ENCODE measurements at places on chromosomes 7 and 10.
A peak's percentile ranks its signal among the peaks of the same experiment; 100 is the strongest.

- no peak for DNase-seq
Observed at GRCh38 chr10:76305930-76306615, 874.6 kb downstream of the LRMDA start.

DNA sequence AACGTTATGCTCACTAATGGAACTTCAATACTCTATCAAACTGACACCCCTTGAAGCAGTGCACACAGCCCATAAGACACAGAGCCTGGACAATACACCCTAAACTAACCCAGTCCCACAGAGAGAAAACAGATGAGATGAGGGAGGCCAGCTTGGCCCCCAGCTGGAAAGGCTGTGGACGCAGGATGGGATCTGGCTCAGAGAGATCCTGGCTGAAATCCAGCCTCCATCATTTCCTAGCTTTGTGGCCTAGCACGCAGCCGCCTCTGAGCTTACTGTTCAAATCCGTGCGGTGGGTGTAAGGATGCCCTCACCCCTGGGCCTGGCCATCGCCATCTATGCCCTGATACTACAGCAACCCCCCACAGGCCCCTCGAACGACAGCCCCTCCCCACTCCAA, 32.7 kb downstream of the SNX8 start:
- no peak for DNase-seq

GRCh38 chr10:3074145-3074665, 6.9 kb downstream of the PFKP start:
- no peak for DNase-seq

DNA sequence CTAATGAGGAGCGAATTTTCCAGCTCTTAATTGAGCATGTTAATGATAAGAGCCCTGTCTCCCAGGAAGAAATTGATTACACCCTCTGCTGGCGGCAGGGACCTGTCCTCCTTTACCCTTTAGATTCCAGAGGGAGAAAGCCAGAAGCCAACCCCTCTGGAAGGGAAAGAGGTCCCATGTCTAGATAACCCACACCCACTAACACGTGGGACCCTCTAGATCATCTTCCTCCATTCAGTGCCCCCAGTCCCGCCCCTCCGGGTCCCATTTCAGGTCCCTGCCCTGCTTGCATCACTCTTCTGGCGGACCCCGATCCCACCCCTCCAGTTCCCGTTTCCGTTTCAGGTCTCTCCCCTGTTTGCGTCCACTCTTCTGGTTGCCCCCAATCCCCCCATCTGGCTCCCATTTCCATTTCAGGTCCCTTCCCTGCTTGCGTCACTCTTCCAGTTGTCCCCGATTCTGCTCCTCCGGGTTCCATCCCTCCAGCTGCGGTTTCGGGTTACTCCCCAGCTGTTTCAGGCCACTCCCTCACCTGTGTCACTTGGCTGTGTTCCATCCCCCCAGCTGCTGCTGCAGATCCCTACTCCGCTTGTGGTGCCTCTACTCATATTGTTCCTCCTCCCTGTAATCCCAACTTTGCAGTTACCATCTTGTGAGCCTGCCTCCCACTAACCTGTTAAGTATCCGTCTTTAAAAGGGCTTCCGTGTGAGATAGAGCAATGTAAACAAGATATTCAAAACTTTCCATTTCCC, 202.4 kb downstream of the SH2D4B start:
- DNase-seq: no peak

DNA sequence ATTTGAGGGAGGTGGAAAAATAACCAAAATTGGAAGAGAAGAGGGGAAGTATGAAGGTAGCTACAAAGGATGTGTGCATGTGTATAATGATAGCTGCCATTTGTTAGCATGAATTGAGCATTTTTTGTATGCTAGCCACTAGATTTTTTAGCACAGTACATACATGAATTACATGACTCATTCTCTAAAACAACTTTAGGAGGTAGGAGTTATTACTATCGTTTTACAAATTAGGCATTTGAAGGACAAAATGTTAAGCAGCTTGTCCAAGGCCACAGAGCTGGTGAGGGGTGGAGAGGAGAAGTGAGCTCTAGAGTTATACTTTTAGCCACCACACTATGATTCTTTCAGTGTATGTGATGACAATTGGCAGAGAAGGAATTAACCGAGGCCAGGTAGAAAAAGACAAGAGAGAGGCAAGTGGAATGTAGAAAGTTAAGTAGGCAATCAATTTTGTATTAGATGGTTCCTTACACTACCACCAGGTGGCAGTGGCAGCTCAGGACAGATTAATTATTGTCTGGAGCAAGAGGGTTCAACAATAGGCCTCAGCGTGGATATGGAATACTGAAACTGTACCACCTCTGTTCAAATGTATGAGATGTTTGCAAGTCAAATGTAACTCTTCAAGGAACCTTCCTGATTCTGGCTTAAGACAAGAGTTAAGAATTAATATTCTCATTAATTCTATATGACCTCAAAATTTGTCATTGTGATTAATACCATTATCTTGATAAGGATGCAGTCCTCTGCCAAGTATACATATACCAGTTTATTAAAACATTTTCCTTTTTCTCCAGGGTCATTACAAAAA, 128.0 kb downstream of the MBL2 start:
- no peak for DNase-seq

DNA sequence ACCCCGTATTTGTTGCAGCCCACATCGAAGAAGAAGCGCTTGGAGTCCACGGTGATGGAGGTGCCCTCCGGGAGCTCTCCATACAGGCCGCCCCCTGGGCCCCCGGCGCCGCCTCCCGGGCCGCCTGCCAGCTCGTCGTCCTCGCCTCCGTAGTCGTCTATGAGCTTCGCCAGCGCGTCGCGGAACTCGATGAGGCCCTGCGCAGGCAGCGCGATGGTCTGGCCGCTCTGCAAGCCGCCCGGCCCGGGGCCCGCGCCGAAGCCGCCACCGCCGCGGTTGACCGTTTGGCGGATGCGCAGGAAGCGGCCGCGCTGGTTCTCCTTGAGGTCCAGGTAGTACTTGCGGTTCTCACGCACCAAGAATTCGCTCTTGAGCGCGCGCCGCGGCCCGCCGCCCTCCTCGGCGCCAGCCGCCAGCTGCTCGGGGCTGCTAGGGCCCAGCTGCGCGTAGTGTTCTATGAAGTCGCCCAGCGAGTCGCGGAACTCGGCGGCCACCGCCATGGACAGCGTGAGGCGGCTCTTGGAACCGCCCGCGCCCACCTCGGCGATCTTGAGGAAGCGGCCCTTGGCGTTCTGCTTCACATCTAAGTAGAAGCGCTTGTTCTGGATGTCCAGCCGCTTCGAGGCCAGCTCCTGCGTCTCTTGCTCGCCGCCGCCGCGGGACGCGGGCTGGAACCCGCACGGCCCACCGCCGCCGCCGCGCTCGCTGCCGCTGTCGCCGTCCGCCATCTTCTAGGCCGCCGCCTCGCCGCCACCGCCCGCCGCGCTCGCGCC, 523 bp downstream of the PURB start:
- DNase-seq: peak; percentile 33

GRCh38 chr7:68376131-68376661, 1222.1 kb upstream of the AUTS2 start:
- DNase-seq: no peak

- no peak for DNase-seq
Observed at GRCh38 chr10:70834441-70835151, 18.8 kb downstream of the SGPL1 start.

- no peak for DNase-seq
Observed at GRCh38 chr7:3168869-3169268, 125.2 kb upstream of the CARD11 start.

DNA sequence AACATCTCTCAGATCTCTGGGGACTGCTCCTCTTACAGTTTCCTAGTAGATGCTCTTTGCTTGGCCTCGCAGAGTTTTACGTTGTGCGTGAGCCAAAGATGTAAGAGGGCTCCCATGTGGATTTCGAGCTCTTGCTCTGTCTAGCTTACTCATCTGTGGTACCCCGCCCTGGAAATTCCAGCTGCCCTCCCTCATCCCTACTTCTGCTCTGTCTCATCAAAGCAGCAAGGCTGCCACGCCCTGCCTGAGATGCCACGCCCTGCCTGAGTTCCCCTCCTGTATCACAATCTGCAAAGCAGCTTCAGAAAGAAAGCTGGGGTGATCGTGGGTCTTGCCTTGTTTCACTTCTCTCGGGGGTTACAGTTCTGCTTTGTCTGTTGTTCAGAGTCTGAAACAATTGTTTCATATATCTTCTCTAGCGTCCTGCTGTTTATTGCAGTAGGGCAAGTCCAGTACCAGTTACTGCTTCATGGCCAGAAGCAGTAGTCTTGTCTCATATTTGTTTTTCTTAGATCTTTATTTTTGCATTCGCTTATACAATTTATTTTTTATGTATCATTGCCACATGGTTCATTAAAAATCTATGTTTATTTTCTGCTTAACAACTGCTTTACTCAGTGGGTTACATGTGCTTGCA, 36.1 kb upstream of the CCNY start:
- no peak for DNase-seq

DNA sequence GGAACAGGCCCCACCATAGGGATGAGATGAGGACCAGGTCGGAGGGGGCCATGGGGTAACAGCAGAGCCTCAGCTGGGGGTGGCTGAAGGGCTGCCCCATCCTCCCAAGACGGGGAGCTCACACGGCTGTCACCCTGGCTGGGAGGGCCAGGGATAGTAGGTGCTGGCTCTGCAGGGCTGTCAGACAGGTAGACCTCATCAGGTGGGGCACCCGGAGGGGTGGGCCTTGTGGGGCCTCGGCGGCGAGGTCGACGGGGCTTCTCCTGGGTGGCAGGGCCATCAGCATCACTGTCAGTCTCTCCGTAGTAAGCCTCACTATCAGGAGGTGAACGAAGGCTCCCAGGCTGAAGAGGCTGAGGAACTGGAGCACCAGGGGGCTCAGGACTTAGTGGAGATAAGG, 2.6 kb downstream of the SYNPO2L start:
- DNase-seq: no peak

DNA sequence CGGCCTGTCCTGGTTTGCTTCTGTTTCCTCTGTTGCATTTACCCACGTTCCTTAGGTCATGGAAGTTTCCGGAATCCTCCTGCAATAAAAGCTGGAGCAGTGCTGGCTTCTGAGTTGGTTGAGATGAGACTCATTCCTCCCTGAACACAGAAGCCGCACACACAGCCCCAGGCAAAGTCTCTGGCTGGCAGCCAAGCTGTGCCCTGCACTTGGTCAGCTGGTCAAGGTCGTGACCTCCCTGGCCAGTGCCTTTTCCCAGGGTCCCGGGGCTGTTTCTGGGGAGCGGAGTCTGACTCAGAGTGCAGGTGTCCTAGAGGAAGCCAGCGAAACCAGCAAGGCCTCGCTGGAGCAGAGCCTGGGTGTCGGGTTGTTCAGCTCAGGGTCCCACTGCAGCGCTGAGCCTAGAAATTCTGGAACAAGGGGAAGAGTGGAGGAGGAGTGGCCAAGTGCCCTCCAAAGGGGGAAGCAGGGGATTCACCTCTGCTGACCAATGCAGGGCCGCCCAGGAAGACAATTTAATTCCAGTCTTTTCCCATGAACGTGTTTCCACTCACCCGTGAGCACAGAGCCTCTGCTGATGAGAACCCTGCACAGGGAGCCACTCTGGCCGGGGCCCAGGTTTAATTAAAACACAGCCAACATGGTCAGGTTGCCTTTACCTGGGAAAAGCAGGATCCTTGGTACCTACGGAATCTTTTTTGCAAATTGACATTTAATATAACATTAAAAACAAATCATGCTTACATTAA, 245.5 kb upstream of the PPP2R2D start:
- no peak for DNase-seq

DNA sequence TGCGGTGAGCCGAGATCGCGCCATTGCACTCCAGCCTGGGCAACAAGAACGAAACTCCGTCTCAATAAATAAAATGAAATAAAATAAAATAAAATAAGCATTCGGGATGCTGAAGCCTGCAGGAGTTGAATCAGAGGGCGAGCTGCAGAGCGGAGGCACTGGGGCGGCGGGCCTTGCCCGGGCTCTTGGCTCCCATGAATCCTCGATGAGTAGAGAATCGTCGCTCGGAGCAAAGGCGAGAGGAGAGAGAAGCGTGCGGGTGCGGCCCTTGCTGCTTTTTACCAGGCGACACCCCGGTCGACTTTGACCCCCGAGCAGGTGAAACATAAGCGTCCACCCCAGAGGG, 168.3 kb downstream of the UBE2H start:
- DNase-seq: no peak

- no peak for DNase-seq
Observed at GRCh38 chr7:39360038-39360437, 206.2 kb upstream of the YAE1 start.
